ENCODE measurements at places on chromosomes 4 and X.

DNA sequence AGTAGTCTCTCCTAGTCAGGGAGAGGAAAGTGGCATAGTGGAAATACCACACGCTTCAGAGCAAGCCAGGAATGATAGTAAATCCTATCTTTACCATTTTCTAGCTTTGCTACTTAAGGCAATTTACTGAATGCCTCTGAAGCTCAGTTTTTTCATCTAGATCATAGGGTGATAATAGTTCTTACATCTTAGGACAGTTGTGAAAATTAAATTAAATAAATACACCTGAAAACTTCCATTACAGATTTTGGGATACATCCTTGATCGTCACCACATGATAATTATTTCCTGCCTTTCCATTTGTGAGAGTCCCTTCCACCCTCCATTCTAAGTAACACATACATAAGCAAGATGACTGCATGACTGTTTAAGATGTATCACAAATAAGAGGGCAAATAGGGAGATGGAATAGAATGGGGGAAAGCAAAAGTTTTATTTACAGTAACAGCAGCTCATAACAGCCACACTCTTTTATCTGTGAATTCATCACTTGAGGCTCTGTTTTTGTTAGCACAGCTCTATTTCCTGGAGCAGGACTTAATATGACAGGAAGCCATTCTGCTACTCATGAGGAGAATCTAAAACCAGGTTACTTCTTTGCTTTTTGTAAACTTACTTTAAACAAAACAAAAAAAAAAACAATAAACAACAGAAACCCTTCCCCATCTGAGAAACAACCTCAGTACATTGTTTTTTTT, 13.4 kb downstream of the P2RY10 start:
- DNase-seq = no peak

DNA sequence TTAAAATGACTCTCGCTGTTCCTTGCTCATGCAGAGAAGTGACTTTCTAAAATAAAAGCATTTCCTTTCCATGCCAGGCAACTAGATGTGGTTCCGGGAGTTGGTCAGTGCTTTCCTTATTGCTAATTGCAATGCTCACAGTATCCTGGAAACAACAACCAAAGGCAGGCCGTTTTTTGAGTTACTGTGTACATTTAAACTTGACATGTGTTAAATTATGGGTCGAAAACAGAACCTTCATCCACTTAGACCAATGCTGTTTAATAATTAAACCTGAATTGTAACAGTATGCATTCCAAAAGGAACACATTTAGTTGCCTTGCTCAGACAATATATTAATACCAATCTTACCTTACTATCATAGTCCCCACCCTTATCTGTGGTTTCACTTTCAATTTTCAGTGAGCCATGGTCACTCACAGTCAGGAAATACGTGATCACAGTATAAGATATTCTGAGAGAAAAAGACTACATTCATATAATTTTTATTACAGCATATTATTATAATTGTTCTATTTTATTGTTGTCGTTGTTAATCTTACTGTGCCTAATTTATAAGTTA, 102.6 kb downstream of the HS6ST2 start:
- DNase-seq = no peak

DNA sequence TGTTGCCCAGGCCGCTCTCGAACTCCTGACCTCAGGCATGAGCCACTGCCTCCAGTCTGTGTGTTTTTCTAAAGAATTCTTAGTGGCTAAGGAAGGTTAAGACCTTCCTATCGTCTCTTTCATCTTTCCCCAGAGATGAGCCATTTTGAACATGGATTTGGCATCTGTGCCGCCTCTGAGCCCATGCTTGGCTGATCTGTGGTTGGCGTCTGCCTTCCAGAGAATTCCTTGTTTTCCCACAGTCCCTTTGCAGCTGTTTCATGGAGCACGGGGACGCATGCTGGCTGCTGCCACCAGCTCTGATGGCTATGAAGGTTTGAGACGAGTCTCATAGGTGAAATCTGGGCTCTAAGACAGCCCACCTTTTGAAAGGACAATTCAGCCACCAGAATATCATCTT, 60.4 kb downstream of the SHROOM2 start:
- DNase-seq = no peak

DNA sequence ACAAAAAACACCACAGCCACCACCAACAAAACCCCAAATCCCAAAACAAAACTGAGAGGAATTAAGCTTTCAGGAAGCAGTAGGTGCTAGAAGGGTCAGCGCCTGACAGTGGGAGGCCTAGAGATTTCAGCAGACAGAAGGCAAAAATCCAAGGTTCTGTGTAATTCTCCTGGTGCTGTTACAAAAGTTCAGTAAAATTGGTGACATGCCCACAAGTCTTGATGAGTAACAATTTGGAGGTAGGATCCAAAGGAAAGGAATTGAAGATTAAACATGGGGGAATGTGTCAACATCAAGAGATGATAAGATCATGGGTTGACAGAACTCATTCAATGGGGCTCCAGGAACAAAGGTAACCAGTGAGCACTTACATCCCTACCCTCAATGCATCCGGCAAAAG, 653.8 kb upstream of the CPEB2 start:
- DNase-seq = no peak

GRCh38 chr4:157265281-157265680, 44.8 kb downstream of the GRIA2 start:
- DNase-seq = no peak
